Stimulated activated CD4-positive, alpha-beta T cell treated with anti-CD3 and anti-CD28 coated beads, TNF-alpha, amount 100 ng/mL, for 24 hours (primary cell): ENCODE measurements at places on chromosomes 7 and 10.

DNA sequence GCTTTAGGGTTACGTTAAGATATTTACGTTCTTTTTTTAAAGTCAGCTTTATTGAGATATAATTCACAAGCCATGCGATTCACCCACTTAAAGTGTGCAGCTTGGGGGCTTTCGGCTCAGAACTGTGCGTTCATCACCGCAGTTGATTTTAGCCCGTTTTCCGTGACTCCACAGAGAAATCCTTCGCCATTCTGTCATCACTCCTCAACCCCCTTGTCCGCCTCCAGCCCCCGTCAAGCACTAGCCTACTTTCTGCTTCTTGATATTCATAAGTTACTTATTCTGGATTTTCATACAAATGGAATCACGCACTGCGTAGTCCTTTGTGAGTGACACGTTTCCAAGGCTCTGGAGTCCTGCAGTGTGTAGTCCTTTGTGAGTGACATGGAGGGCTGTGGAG lies 20.4 kb downstream of the FAM20C start:
- no peak for DNase-seq

GRCh38 chr7:106114716-106115383 lies 2.7 kb upstream of the SYPL1 start:
- no peak for DNase-seq

DNA sequence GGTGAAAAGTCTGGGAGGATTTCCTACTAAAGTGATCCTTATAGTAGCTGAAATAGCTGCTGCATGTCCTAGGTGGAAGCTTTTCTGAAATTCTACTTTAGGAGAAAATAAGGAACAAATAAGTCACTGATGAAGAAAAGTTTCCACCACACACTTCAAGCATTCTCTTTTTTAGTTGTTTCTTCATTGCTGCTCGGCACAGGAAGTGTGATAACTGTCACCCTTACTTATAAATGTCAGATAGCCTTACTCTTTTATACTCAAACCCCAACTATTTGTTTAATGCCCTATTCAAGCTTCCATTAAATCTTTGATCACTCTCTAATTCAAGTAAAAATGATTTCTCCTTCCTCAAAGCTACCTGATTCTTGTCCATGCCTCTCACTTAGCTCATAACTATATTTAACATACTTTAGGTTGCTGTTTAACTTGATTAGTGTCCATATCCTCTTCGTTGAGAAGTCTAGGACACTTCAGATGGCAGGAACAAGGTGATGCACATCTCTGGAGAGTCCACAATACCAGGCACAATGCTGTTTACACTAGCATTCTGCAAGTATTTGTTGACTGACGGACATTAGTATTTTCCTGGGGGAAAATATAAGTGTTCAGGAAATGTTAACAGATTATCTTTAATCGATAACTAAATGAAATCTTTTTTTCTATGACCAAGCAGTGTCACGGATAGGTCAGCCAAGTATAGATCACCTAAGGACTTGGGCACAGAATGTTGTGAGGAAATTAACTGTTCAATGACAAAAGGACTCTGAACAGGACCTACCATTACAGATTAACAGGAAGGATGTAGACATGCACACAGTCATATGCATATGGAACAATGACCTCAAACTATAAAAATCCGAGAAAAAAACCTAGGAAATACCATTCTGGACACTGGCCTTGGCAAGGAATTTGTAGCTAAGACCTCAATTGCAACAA lies 67.4 kb downstream of the ZNF438 start:
- no peak for DNase-seq

DNA sequence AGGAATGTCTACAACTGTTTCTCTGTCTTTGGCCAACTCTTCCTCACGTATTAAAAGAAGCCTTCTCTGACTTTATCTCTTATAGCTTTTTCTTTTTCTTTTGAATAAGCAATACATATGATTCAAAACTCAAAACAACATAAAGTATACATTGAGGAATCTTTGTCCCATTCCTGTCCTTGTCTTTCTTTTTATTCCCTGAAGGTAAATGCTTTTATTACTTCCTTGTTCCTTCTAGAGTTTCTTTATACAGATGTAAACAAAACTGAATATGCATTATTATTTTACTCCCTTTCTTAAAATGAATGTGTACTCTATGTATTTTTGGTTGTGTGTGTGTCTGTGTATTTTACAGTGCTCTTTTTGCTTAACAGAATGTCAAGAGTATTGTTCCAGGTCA lies 170.1 kb downstream of the CHN2 start:
- DNase-seq, result no peak

GRCh38 chr10:133030781-133031180 lies 56.9 kb upstream of the ADGRA1 start:
- DNase-seq, result no peak

GRCh38 chr7:22653951-22654350 lies 73.0 kb upstream of the IL6 start:
- no peak for DNase-seq

- DNase-seq, result no peak
Observed at GRCh38 chr10:123553810-123554430, 112.2 kb upstream of the GPR26 start.

DNA sequence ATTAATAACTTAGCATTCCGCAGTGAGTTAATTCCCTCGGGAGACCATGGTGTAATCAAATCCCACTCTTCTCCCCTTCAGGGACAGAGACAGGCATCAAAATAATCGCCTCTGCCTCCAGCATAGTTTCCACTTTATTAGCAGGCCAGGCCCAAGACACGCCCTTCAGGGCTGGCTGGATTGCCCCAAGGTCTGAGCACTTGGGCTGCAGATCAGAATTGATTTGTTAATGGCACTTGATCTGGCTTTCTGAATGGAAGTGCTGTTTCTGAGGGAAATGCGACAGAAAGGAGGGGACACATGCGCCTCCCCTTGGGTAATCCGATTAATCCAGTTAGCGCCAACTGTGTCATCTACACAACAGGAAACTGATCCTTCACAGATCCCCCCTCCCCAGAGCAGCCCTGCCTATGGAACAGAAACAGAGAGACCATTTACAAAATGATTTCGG lies 15.6 kb downstream of the CHAT start:
- DNase-seq, result no peak

GRCh38 chr7:153301936-153302335 lies 542.4 kb downstream of the ACTR3B start:
- DNase-seq, result no peak
